Amniotic stem cell (primary cell): ENCODE measurements at places on chromosomes 1 and 21.

GRCh38 chr1:74530892-74531291 is 18.5 kb upstream of the LRRC53 start:
- no peak for DNase-seq

GRCh38 chr1:61241411-61241838 is 159.1 kb downstream of the NFIA start:
- DNase-seq: no peak

GRCh38 chr1:100543640-100544039 is 5.7 kb downstream of the GPR88 start:
- no peak for DNase-seq

GRCh38 chr1:226158457-226158856 is 28.1 kb downstream of the ACBD3 start:
- DNase-seq: no peak

DNA sequence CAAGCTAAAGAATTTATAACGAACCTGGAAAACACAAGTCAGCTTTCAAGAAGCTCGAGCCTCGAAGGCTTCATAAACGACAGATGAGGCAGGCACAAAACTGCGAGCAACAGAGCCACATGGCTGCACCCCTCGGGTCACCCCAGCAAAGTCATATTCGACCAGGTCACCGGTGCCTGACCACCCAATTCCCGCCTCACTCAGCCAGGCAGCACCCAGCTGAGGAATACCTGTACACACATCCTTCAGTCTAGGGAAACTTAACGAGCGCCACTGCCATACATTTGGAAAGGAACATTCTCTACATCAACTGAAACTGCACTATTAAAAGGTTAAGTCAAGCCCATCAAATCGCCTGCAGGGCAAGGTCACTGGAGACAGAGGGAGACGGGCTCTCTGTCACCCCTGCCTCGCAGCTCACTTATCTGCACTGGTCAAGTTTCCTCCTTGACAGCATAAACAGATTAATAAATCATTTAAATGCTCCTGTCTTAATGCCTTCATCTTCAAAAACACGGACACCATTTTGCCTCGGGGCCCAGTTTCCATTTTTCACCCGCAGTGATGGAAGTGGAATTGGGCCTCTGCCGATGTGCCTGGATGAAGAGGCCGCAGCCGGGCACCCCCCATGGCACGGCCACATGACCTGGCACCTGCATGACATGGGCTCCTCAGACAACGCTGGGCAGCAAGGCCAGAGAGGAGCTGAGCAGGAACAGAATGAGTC is 20.6 kb downstream of the NPHP4 start:
- DNase-seq: no peak

- peak; percentile 56 for DNase-seq
Measured at GRCh38 chr1:171742577-171742922, 685 bp upstream of the VAMP4 start.

DNA sequence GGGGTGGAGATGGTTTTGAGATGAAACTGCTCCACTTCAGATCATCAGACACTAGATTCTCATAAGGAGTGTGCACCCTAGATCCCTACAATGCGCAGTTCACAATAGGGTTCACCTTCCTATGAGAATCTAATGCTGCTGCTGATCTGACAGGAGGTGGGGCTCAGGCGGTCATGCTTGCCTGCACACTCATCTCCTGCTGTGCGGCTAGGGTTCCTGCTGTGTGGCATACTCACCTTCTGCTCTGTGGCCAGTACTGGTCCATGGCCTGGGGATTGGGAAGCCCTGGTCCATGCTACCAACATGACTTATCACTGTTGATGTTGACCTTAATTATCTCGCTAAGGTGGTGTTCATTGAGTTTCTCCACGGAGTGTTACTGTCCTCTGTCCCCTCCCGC is 144.5 kb downstream of the NAV1 start:
- DNase-seq: no peak
